ENCODE measurements at places on chromosomes 1 and 21.
A peak's percentile ranks its signal among the peaks of the same experiment; 100 is the strongest.

DNA sequence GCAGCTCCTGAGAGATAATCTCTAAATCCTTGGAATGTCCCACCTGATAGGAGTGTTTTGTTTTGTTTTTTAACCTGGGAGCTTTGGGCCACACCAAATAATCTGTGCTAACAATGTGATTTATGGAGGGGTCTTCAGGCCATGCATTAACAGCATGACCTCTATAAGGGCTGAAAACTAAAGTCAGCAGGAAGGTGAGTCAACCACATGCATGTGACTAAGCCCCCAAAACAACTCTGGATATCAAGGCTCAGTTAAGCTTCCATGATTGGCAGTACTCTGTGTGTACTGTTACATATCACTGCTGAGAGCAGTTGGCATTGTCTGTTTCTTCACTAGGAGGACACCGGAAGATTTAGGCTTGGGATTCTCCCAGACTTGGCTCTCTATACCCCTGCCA lies 10.7 kb downstream of the AUNIP start:
- DNase-seq: no peak

DNA sequence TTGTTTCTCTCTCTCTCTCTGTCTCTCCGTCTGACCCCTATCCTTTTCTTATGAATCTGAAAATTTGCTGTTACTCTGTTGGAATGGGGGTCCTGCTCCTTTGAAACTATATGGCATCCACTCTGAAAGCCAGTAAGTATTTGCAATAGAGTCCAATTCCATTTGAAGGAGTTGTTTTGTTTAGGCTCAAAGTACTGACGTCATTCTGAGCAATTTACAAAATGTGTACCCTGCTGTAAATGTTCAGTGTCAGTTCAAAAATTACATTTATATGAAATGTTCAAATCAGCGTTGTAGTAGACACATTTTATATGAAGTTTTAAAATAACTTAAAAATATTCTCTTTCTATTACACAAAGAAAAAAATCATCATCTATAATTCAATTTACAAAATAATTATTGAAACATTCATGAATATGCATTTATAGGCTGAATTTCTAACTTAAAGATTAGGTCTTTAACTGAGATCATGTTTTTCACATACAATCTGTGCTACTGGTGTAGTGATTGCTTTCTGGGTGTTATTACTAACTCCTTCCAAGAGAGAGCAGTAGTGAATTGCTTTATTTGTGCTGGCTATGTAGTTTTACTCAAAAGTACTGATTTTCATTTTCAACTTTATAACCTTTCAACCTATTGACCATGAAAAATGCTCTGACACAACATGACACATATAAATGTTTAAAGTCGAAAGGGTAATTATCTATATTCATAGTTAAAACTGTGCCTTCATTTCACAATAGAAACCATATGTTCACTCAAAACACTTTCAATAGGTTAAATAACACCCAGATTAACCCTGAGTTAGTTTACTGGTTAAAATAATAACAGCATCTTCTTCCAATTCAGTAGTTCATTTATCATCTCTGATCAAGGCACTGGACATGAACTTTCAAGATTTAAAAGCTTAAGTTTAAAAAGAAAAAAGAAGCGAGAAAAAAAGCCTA lies 253.1 kb upstream of the ADGRL4 start:
- peak; percentile 40 for DNase-seq

DNA sequence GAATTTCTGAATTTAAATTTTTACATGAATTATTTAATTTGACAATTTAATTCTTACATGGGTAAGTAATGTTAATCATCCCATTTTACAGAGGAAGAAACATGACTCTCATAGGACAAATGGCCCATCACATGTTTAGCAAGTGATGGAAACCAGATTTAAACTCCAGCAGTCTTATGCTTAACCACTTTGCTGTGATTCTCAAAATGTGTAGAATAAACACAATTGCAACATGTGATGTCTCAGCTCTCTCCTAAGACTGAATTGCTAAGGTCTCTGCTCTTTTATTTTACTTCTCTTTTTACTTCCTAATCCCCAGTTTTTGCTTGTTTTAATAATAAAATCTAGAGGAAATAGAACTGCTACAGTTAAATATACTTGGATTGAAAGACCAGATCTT lies 42.8 kb downstream of the HS2ST1 start:
- no peak for DNase-seq

GRCh38 chr1:145949219-145949618 lies 8.6 kb downstream of the LIX1L start:
- no peak for DNase-seq

DNA sequence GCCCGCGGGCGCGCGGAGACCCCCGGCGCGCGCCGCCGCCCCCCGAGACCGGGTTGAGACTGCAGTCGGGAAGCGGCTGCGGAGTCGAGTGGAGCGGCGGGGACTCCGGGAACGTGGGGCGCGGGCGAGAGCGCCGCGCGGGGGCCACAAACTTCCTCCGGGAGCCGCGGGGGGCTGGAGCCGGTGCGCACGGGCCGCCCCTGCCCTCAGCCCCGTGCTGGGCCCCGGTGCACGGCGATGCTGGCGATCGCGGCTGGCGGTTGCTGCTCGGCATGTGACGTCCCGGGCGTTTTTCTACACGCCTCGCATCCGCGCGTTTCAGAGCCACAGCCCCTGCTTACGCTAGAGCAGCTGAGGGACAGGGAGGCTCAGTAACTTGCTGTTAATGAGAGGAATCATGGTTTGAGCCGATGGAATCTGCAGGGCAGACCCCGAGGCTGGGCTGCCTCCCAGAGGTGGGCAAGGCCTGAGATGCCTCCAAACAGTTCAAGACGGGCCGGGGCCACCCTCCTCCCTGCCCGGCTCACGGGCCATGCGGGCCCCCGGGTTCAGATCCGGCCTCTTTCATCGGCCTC lies 520 bp downstream of the TMEM201 start:
- DNase-seq: no peak

- peak; percentile 54 for DNase-seq
Measured at GRCh38 chr1:59243550-59243949, 53.3 kb upstream of the FGGY start.

DNA sequence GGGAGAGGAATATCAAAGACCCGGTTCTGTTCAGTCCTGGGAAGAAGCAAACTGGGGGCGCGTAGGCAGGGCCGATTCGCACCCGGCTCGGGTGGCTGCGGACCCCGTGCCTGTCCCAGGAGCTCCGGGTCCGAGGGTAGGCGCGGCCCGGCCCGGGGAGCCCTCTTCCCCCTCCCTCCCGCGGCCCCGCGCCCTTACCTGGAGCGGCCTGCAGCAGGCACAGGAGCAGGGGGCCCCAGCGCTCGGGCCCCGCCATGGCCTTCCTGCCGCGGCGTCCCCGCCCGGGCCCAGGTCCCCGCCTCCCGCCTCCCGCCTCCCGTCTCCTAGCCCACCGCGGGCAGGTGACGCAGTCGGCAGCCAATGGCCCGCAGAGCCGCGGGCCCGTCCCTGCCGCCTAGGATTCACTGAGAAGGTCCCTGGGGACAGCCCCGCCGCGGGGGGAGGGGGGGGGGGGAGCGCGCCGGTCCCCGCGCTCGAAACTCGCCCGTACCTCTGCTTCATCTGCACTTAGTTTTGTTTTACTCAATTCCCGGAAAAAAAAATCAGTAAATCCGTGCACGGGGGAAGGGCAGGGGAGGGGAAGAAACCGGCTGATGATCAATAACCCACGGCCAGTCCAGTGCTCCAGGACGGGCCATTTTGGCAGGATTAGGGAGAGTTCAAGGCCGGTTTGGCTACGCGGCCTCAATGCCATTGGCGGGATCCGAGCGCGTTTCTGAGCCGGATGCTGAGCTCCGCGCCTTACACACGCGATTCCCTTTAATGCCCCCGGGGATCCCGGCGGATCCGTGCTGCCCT lies at the start of gene IFNLR1:
TSS of gene IFNLR1 (minus strand) at position 297 of the 798 bp plus-strand sequence. CDS start at position 256, 41 bp downstream.
- peak; percentile 59 for DNase-seq

DNA sequence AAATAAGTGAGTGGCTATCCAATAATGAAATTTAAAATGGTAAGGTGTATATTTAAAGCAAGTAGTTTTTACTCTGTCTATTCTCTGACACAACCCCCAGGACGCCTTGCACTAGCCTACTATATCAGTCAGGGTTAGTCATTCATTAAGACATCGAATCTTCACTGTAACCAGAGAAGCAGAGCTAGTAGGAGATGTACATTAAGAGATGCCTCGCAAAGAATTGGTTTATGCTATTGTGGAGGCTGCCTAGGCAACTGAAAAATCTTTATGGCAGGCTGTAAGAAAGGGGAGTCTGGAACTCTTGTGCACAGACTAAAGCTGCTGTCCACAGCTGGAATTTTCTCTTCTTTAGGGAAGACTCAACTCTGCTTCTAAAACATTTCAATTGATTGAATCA lies 28.8 kb downstream of the NTNG1 start:
- DNase-seq: no peak

DNA sequence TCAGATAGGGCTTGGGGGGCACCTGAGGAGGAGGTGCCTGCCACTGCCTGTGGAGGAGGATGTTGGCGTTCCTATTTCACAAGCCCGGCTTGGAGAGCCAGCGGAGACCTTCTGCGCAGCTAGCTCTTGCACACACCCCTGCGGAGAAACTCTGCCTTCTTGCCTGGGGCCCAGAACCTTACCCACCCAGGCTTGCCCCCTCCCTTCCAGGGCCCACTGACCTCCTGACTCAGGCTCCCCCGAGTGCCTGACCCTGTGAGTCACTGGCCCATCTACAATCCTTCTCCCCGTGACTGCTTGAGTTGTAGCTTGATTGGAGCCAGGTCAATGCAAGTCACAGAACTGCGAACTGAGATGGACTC lies 3.4 kb downstream of the HES2 start:
- DNase-seq: no peak

- no peak for DNase-seq
Measured at GRCh38 chr1:210332233-210332632, 3.5 kb downstream of the HHAT start.

GRCh38 chr1:176206006-176206960 lies 803 bp downstream of the COP1 start:
- DNase-seq: peak; percentile 18

Measured in NCI-H524 (cell line).